ENCODE measurements at places on chromosomes 11 and 22.

- no peak for DNase-seq
Measured at GRCh38 chr22:44075670-44076069, 51.6 kb downstream of the PARVB start.

- DNase-seq: no peak
Measured at GRCh38 chr11:2237457-2238238, 32.7 kb downstream of the ASCL2 start.

DNA sequence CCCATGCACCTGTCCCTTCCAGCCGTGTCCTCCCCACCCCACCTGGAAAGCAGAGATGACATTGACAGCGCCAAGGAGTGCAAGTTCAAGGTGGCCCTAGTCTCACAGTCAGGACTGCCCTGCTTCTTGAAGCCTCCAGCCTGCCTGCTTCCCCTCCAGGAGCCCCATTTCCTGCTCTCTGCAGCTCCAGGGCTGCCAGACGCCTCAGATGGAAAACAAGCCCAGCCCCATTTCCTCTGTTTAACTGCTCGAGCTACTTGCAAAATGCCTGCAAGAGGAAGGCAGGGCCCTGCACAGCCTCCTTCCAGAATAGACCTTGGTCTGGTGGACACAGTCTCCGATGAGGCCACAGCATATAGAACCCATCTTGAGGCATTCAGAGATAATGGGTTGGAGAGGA, 5.0 kb upstream of the DGKZ start:
- no peak for DNase-seq

DNA sequence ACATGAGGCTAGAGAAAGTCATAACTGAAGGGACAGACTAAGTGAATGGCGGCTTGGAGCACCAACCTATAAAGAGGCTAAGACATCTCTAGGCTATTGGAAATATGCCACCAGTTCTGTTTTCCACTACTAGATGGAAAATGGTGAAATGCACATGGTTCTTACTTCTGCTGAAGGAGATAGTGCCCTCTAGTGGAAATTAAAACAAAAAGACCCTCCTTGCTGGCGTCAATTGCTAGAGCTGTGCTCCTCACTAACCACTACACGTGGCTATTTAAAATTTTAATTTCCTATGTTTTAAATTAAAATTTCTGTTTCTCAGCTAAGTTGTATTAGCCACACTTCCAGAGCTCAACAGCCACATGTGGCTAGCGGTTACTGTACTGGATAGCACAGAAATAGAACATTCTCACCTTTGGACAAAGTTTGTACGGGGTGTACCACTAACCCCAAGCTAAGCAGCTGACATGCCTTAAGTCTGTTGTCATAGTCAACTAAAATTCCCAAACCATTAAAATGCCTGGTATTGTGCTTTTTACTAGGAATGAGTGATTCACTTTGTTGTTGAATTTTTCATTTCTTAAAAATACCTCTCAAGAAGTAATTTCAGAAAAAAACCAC, 34.1 kb upstream of the CALCA start:
- DNase-seq: no peak

GRCh38 chr11:19677381-19678080, 35.1 kb upstream of the NAV2 start:
- DNase-seq: no peak

GRCh38 chr11:102390667-102391465, 43.9 kb downstream of the BIRC2 start:
- peak; percentile 44 for DNase-seq

- no peak for DNase-seq
Measured at GRCh38 chr11:104254347-104254746, 90.4 kb upstream of the PDGFD start.

DNA sequence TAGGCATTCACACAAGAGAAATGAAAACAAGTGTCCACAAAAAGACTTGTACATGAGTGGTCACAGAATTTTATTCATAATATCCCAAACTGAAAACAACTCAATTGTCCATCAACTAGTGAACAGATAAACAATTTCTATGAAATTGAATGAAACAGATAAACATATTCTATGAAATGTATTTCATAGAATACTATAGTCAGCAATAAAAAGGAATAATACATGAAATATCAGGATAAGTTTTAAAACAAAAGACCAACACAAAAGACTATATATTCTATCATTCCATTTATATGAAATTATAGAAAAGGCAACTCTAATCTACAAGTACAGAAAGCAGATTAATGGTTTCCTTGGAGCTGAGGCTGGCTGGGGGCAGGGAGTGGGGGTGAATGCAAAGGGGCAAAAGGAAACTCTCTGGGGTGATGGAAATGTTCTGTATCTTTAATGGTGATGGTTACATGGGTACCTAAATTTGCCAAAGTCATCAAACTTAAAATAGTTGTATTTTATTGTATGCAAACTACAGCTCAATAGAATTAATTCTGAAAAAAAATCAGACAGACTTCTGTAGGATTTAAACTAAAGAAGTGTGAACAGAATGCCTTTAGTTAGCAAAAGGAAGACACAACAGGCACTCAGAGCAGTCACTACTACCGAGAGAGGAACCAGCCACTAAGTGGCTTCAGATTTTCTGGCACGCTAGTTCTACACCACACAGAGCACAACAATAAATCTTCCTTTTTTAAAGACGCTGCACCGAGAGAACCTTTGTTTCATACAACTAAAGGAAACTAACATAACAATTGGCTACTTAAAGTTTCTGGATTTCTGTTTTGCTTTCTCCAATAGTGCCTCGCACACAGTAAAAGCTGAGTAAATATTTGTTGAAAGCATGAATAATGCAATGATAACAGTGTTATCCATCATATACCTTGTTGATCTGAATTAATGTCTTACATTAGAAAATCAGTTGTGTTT, 15.4 kb downstream of the CCDC34 start:
- no peak for DNase-seq

GRCh38 chr11:10918275-10918674, 60.4 kb upstream of the ZBED5 start:
- no peak for DNase-seq

DNA sequence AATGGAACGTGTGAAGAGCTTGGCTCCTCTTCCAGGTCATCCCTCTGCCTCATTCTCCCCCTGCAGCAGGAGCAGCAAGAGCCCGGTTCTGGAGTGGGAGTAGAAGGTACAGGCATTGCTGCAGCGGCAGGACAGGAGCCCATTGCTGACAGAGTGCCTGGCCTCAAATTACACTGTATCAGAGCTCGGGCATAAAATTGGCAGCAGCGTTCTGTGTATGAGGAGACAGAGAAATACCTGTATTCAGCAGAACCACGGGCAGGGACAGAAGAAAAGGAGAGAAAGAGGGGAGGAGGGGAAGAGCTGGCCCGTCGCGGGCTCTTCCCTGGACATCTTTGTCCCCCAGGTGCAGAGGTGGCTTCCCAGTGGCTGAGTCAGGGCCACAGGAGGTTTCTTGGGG, 2.6 kb upstream of the NCF4 start:
- no peak for DNase-seq

GRCh38 chr11:82996966-82997606, 74.6 kb downstream of the RAB30 start:
- no peak for DNase-seq

DNA sequence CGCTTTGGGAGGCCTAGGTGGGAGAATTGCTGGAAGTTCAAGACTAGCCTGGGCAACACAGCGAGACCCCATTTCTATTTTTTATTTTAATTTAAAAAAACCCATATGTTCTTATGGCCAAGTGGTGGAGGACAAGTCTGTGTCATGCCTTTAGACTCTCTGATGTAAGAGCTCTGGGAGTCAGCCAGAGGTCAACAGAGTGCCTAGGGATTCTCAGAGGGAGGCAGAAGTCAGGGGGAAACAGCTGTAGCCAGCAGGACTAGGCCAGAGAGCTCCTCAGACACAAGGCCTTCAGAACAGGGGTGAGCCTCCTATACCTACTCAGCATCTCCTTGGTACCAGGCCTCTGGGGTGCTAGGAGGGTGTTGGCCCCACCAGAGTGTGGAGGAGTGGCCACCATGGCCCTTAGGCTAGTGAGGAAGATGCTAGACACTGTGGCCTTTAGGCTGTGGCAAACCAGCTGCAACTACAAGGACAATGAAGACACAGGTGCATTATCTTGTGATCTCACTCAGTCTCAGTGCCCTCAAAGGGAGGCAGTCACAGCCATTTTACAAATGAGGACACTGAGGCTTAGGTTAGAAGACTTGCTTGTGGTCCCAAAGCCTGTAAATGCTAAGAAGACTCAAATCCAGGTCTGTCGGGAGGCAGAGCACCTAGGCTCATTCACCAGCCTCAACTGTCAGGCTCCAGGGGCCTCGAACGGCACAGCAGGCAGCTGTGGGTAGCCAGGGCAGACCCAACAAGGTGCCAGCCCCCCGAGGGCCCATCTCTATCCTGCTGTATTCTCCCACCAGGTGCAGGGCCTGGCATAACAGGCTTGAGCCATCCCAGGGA, 5.0 kb downstream of the ZP1 start:
- no peak for DNase-seq

DNA sequence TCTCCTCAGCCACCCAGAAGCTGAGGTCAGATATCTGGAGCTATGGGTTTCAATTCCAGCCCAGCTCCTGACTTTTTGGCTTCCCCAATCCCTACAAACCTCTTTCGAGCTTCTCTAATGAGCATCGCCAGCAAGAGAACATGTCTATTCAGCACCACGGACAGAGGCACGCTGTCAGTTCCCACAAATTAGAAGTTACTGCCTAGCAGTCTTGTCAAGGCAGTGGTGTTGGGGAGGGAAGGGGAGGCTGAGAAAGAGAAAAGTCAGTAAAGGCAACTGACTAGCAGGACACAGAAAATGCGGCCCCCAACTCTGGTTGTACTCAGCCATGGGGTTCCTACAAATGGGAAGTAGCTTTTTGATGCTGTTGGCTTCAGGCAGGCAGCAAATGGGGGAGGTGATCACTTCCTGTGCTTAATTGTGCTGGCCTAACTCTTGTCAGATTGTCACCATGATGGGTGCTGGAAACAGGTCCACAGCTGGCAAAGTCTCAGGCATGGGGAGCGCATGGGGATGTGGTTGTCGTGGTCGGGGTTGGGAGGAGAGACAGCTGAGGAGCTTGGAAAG, 205.9 kb downstream of the ST3GAL4 start:
- DNase-seq: no peak

- DNase-seq: peak; percentile 83
Measured at GRCh38 chr22:35257321-35258190, at the start of gene HMGXB4. HMGXB4 (plus strand) TSS chr22:35257493; CDS start chr22:35262391, 4,898 bp downstream.

DNA sequence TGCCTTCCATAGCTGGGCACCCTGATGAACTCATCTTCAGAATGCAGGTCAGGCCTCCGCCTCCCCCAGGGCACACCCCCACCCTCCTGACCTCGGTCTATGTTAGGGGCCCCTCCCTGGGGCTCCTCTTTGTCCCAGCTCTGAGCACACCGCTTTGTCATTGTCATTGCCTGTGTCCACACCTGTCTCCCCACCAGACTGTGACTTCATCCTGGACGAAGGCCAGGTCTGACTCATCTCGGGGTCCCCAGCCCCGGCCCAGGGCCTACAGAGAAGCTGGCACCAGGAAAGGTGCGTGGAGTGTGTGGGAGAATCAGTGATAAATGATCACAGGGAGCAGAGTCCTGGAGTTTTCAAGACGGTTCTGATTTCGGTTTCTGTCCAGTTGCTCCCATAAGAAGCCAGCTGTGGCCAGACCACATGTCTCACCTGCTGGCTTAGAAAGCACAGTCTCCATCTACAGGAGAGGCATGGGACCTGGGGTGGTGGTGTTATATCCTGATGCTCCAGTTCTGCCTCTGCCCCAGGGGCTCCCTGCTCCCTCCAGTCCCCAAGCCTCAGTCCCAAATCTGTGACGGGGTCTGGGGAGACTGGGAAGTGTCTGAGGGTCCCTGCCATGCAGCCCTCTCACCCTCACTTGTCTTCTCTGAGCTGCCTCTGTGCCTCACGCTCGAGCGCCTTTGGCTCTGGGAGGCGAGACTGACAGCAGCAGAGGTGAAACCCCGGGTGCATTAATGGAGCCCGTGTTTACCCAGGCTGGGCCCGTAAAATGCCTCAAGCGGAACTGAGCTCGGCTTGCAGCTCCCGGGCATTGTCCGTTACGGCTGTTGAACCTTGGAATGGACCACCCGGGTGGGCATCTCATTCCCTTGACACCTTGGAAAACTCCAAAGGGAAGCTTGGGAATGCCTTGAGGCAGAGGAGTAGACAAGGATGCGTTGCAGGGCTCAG, 85.5 kb upstream of the WNT11 start:
- no peak for DNase-seq

DNA sequence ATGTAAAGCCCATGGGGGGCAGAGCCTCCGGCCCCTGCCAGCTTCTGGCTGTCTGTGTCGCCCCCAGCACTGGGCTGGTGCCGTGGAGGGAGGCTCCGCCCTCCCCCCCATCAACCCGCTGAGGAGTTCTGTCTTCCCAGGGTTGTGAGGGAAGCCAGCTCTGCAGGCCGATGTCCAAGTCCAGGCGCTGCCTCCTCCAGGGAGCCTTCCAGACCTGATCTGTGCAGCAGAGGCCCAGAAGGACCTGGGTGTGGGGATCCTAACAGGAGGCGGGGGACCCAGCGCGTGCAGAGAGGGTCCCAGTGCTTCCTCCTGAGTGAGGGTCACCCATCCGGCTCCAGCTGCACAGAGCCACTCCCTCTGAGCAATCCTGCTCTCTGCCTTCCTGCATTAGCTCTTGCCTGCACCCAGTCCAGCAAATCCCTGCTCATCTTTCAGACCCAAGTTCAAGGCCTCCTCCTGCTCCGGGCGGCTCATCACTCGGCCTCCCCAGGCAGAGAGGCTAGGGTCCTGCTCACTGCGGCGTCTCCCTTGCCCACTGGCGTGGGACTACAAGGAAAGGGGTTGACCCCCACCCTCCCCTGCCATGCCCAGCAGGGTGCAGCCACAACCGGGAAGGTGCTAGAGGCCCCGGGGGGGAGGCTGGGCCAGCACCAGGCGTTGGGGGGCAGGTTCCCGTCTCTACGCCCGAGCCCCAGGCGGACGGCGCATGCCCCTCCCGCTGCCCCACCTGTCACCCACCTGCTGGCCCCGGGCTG, 16.4 kb downstream of the PRR33 start:
- DNase-seq: peak; percentile 15

DNA sequence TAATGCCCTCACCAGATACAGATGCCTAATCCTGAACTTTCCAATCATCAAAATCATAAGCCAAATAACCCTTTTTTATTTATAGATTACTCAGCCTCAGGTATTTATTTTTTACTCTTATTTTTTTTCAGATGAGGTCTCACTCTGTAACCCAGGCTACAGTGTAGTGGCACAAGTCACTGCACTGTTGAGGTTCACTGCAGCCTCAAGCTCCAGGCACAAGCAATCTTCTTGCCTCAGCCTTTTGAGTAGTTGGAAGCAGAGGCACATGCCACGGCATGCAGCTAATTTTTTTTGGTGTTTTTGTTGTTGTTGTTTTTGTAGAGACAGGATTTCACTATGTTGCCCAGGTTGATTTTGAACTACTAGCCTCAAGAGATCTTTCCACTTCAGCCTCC, 49.5 kb downstream of the TTC28 start:
- DNase-seq: no peak

GRCh38 chr11:2833051-2833715, 52.4 kb downstream of the CDKN1C start:
- DNase-seq: no peak

- no peak for DNase-seq
Measured at GRCh38 chr11:80967649-80968048, 1526.8 kb upstream of the TENM4 start.

DNA sequence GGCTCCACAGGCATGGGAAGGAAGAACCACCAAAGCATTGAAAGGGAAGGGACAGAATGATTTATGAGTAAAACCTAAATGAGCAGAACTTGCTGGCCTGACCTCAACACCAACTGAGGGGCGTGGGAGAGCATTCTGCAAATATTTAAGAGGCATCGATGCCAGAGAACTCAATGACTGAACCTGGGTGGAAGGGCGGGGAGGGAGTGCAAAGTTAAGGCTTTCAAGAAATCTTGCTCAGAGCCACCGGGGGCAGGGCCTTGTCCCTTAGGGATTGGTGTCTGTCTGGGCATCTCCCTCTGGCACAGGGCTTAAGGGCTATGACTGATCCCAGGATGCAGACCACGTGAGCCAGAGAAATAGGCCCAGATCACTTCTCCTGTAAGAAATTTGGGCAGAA, 137.1 kb downstream of the ADAMTS15 start:
- no peak for DNase-seq
